Posterior cingulate gyrus (tissue), 11 donors: ENCODE measurements at places on chromosomes 5 and 9.

DNA sequence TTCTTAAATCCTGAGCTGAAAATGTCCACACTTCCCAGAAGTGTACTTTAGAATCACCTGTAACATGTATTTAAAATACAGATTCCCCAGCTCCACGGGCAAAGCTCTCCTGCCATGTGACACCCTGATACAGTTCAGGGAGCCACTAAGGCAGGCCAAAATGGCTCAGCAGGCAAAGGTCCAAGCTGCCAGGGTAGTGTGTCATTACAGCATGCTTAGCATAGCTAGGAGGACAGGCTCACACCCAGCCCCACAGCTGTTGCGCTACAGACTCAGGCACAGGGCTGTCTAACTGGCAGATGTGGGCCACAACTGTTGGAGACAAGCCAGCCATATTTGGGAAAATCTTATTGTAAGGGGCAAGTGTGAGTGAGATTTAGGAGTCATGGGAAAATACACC lies 73.0 kb downstream of the C9orf85 start:
- no peak for DNase-seq

GRCh38 chr9:37212435-37212834 lies 92.1 kb downstream of the ZCCHC7 start:
- DNase-seq: no peak

GRCh38 chr9:128180001-128180400 lies 11.4 kb downstream of the CIZ1 start:
- DNase-seq: no peak

DNA sequence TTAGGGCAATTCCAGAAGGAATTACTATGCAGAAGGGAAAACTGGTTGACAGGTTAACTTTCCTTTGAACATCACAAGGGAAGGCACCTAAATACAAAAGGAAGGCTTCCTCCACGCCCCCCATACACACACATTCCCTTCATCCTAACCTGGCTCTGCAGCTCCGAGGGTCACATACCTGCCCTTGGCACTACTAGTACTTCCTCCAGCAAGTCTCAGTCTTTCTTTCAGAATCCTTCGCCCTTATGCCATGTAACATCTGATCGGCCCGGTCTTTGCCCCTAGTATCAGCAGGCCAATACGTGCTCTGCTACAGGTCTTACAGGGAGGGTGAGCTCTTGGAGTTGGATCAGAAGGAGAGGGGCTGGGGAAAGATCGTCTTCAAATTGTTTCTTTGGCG lies 1.6 kb upstream of the MARCHF6 start:
- DNase-seq: no peak

DNA sequence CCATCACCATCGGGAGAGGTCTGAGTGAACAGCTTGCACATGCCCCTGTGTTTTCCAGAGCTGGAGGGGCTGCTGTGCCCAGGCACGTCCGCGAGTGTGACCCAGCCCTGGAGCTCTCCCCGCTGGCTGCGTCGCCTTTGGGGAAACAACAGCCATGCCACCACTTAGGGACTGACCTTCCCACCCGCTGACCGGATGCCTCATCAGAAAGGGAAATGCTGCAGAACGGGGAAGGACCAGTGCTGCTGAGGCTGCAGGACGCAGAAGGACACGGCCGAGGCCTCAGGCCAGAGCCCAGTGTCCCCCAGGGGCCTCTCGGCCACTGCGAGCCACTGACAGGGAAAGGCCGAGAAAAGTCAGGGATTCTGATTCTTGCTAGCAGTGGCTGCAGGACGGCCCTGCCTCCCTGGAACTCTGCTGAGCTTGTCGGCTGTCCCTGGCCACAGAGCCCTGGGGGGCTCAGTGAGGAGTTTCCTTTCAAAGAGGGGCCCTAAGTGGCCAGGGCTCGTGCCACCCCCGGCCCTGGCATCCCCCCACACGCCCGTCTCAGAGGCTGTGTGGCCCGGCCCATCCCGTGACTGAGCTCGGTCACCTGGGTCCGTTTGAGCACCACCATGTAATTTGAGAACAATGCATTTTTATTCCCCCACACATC lies 130.8 kb downstream of the ZNF354C start:
- no peak for DNase-seq

GRCh38 chr5:25095261-25095660 lies 450.5 kb upstream of the CDH10 start:
- DNase-seq: no peak

- DNase-seq: no peak
These were observed 100.7 kb downstream of the SLIT3 start for GRCh38 chr5:169200125-169200778.

GRCh38 chr5:37015795-37016666 lies 139.5 kb downstream of the NIPBL start:
- DNase-seq: no peak

- DNase-seq: no peak
These were observed 1312.0 kb upstream of the WWC1 start for GRCh38 chr5:166979307-166979895.

GRCh38 chr5:141618030-141618803 lies 583 bp downstream of the DIAPH1 start:
- no peak for DNase-seq

GRCh38 chr5:24525414-24525813 lies 119.4 kb downstream of the CDH10 start:
- DNase-seq: no peak

GRCh38 chr5:181151146-181151545 lies 3.8 kb downstream of the OR2V2 start:
- DNase-seq: no peak

GRCh38 chr5:37668524-37669047 lies 171.3 kb downstream of the GDNF start:
- DNase-seq: no peak

DNA sequence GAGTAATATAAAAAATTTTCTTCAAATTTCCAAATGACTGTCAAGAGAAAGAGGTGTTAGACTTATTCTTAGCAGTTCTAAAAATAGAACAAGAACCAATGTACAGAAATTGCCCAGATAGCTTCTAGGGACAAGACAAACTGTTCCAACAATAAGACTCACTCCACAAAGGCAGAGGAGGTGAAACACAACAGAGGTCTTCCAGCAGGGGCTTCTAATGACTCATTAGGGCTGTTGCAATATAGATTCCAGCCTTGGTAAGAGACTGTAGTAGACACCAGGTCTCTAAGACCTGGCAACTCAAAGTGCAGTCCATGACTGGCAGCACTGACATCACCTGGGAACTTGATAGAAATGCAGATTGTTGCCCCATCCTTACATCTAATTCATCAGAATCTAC lies 134.6 kb upstream of the VLDLR start:
- no peak for DNase-seq

- no peak for DNase-seq
These were observed 32.7 kb upstream of the ALDH1B1 start for GRCh38 chr9:38359689-38360385.

GRCh38 chr5:145347026-145347616 lies 488.0 kb downstream of the PRELID2 start:
- DNase-seq: no peak

- DNase-seq: no peak
These were observed 190.8 kb downstream of the TLE1 start for GRCh38 chr9:81498576-81498975.

DNA sequence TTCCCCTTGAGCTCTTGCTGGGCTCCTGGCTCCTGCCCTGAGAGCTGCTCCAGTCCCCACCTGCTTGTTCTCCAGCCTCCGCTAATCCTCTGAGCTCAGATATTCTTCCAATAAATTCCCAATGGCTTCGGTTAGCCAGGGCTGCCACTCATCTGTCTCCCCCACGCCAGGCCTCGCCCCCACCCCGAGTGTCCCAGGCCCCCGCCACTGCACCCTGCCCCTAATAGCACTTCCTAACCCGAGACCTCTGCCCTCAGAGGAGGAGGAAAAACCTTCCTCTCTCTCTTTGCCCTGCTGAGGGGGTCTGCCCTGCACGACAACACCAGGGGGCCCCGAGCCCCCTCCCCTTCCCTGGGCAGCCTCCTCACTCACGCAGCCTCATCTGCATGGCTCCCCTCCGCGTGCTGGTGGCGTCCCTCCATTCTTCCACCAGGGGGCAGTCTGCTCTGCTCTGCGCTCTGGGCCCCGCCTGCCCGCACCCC lies 5.4 kb upstream of the LCN15 start:
- no peak for DNase-seq

DNA sequence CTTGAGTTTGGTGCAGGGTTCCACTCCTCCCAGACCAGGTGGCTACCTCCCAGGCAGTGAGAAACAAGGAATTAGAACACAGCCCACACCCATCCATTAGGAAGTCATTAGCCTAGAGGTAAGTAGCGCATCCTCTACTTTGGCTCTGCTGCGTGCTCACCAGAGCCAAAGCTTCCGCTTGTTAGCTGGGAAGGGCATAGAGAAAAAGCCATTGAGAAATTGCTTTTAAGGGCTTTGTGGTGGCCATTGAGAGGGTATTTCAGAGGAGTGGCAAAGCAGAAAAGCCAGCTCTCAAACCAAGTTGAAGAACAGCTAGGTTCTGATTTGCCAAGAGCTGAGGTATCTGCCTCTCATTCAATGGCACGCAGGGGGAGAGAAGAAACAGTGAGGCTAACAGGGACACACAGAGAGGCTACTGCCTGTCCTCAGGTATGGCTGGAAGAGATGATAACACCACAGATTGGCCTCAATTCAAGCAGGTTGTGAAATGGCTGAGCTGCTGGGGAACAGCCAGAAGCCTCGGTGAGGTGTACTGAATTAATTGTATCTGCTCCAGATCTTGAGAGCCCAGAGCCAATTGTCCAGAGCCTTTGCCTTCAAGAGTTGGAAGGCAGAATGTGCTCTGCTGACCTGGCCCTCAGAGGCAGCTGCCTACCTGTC lies 119.4 kb downstream of the NTRK2 start:
- DNase-seq: no peak

DNA sequence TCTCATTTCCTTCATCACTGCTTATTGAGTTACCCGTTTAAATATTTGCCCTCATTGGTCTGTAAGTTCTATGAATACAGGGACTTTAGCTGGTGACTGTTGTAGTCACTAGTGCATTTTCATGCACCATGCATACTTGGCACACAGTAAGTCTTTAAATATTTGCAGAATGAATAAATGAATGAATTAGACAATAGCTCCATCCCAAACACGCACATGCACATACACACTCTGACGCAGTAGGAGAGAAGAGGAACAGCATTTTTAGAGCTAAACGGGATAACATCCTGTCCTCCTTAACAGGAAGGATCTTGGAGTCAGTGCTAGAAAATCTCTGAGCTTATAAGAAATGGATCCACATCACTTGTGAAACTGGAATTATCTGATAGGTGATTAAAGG lies 447.7 kb downstream of the KIF4B start:
- DNase-seq: no peak

- peak; percentile 57 for DNase-seq
These were observed 27.2 kb downstream of the NEK6 start for GRCh38 chr9:124284940-124285441.

DNA sequence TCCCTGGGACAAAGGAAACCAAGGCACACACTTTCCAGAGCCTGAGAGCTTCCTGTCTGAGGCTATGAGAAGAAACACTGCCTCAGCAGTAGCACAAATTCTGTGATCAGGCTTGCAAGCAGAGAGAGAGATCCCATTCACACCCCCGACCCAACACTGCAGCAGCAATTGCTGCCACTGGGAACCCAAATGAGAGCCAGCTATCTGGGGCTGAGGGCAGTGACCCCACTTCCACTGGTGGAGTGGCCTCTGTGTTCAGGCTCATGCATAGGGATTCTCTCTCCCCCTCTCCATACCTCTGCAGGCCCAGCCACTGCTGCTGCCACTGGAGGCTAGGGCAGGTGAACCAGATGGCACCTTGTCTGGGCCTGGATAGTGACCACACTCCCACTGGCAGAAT lies 95.2 kb downstream of the TMEM232 start:
- no peak for DNase-seq

GRCh38 chr9:72203205-72203803 lies 54.1 kb downstream of the GDA start:
- no peak for DNase-seq

GRCh38 chr5:112923988-112924387 lies 2.0 kb upstream of the REEP5 start:
- DNase-seq: no peak

DNA sequence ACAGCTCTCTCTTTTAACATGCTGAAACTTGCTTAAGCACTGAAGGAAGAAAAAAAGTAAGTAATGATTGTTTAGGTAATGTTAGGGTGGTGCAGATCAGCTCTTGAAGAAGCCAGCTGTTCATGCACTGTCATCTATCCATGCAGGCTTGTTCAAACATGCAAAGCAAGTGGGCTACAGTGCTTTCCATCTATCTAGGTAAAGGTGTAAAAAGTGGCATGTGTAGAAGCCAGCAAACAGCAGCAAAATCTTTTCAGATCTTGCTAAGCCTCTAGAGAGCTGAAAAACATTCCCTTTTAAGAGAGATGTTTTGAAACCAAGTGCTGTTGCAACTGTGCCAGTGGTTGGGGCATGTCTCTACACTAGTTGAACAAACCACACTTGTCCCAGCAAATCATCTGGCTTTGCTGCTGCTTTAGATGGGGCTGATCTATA lies 214.4 kb downstream of the EFNA5 start:
- no peak for DNase-seq

- no peak for DNase-seq
These were observed 64.3 kb upstream of the BOD1 start for GRCh38 chr5:173680660-173681242.

DNA sequence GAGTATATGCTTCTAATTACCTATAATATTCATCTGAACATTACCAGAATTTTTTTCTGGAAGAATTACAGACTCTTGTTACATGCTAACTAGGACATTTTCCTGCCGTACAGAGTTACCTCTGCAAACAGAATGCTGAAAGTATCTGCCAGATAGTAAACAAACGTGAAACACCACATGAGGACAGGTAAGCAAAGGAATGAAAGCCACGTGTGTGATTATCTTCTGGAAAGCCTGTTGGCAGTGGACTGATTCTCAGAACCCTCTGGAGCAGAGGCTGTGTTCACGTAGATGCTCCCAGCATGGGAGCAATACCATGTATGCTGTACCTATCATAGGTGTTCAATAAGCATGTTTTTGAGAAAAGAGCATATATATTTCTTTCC lies 472.6 kb downstream of the ENC1 start:
- no peak for DNase-seq

DNA sequence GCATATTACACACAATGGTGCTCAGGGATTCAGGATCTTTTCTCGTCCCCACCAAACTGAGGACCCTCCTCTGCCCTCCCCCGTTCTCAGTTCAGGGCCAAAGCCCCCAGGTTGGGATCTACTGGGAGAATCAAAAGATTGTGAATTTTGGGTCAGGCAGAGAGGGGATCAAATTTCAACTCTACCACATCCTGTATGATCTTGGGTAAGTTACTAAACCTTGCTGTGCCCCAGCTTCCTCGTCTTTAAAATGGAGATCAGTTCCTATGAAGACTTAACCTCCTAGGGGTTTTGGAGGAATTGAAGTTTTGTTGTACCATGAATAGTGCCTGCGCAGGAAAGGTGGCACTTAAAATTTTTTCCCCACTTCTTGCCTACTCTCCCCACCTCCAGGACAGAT lies 62.4 kb downstream of the RAI14 start:
- DNase-seq: no peak

DNA sequence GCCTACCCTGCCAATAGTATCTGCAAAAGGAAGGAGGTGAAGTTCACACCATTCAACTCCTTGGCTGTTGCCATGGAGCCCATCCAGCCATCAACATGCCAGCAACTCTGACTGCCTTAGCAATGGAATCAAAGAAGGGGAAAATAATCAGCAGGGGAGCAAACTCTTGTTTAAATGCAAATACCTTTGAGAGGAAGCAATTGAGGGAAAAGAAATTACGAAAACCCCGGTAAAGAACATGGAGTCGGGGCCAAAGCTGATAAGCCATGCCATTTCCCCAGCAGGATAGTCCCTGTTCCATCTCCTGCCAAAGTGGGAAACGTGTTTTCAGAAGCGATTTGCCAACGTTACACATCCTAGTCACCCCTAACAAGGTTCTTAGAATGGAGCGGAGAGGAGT lies 69.0 kb downstream of the MFAP3 start:
- DNase-seq: no peak

GRCh38 chr5:40046792-40047191 lies 622.0 kb upstream of the DAB2 start:
- DNase-seq: no peak
